ENCODE measurements at places on chromosomes 2 and 18. TPM values are rescaled to one million over a fixed set of nuclear protein-coding genes. Genes with fewer than 3 reads are reported as not detected.

DNA sequence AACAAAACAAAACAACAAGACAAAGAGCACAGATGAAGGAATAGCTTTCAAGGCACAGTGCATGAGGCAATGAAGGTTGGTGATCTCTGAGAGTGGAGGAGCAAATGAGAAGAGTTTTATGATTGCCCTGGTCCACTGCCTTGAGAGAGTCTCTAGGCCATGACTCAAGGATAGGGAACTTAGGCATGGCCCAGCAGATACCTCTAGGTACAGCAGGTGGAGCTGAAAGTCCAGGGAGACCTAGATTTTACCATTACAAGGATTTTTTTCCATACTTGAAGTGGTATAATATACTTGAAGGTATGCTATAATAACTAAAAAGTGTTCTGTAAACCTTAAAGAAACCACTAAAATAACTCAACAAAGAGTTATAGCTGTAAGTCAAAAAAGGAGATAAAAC lies 239.5 kb upstream of the KLHL29 start:
- DNase-seq, result no peak

DNA sequence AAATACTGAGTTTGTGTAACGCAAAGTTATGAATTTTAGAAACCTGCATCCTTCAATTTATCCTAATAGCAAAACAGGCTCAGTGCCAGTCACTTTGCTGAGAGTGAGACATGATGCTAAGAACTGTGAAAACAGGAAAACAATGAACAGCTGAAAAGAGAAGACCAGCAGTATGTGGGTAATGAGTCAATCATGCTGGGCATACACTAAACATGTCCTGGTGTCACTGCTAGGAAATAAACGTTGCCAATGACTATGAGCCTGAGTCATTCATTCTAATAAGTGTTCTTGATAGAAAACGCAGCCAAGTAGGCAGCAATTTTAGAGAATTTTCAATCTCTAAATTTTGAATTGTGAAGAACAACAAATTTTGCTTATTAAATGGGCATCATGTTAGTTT lies 237.3 kb downstream of the GALR1 start:
- no peak for DNase-seq

DNA sequence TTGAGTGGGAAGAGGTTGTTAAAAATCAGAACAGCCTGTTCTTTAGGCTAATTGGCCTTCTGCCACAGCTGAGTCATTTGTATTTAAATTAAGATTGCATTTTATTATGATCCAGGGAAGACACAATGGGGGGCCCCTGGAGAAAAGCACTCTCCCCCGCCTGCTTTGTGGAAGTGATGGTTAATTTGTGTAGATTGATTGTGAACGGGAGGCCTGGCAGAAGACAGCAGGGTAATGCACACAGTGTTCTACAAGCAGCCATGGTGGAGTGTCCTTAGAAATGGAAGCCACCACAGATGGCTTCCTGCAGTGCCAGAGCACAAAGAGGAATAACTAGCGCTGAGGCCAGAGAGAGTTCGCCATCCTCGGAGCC lies 19.6 kb downstream of the RAMP1 start:
- DNase-seq, result no peak

DNA sequence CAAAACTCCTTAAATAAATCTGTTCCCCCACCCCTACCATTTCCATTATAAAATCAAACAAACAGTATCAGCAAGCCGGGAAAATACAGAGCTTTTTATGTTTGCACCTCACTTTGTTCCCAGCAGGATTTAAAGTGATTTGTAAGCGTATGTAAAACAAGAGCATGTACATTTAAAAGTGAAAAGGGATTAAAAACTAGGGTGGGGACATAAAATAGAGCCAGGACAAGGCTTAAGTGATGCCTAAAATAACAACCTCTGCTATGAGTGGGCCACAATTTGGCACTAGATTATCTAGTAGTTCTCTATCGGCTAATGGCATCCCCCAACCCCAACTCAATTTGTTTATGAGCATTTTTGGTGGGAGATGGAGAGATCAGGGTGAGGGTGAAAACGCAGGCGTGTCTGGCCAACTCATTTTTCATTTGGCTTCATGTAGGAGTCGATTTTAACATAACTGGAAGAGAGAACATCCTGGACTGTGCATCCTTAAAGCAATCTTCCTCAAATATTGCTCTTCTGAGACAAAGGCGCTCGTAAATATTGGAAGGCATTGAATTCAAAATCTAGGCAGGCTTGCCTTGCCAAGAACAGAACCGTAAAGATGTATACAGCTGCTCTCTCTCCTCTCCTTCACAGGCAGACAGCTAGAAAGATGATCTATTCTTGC lies 34.5 kb upstream of the TSPYL6 start:
- no peak for DNase-seq

DNA sequence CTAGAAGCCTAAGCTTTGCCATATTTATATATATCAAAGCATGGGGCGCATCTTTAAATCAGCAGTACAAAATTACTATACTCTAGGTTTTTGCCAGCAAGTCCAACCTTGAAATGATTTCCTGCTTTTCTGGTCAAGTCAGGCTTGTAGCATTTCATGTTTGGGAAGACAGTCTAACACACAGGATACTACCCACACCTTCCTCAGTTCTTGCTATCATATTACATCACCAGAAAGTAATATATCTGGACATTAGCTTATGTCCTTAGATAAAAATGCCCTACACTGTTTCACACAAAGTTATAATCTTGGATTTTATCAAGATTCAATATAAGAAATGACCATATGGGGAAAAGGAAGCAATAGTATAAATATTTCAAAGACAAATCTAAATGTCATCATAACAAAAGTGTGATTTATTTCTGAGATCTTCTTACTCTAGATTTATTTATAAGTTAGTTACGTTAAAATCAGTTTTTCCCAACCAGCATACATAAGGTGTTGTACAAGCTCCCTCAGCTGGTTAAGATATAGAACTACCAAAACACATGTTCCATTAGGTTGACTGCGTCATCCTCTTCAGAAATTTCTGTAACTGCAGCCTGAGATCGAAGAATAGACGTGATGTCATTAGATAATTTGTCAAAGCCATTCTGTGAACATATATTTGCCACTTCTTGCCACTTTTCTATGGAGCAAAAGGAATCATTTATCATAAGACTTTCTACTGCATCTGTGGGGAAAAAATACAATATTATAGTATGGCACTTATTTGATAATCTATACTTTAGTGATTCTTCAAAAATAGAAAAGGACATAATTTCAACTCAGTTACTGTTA lies 56.6 kb downstream of the CLHC1 start:
- no peak for DNase-seq

GRCh38 chr2:72115110-72116080 lies 32.3 kb downstream of the CYP26B1 start:
- peak; percentile 51 for DNase-seq

DNA sequence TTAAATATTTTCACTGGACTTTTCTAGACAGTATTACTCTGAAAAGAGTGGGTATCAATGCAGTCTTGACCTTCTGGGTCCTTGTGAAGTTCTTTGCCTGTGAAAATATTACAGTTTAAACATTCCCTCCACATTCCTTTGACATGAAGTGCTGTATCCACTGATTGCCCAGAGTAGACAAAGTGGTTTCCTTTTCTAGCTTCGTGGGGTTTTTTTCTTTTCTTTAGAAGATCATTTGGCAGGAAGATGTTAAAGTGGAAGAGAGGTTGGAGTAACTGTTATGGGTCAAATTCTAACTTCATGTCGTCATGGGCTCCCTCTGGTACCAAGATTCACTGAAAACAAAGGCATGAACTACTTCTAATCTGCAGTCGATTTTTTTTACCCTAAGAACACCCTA lies 496.9 kb downstream of the EPHA4 start:
- no peak for DNase-seq

- no peak for DNase-seq
These were observed 316.4 kb upstream of the ID2 start for GRCh38 chr2:8365331-8365910.

- no peak for DNase-seq
These were observed 174.5 kb downstream of the GLI2 start for GRCh38 chr2:120910164-120910563.

DNA sequence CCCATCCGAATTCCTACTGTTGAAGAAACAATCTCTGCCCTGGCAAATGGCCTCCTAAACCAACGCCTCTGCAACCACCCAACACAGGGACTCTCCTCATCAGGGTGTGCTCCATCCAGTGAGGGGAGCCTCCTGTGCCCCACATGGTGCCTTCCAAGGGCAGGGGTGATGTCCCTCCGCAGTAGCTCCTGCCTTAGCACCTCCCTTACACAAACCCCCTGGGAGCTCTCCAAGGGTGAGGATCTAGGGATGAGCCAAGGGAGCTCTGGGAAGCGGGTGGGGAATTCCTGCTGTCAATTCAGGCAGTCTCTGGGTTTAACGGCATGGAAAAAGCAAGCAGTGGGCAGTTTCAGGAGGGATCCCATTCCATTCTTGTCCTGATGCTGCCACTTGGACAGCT lies 3.8 kb downstream of the GALNT14 start:
- no peak for DNase-seq

GRCh38 chr2:234981197-234982095 lies 29.6 kb downstream of the SH3BP4 start:
- DNase-seq, result peak; percentile 34

DNA sequence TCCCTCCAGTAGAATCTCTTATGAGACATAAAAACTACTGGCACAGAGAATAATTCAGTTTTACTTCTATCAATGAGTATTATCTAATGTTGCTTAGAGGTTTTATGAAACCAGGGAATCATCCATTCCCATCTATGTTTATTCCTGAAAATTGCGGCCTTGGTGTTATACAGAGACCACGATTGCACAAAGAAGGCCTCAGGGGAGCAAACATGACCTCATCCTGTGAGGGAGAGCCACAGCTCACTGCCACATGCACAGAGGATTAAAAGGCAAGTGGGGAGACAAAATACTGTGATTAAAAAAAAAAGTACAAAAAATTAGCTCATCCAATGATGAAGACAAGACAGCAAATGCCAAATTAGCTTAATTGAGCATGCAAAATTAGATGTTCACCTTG lies 111.8 kb upstream of the SLC35G4 start:
- DNase-seq, result no peak

GRCh38 chr18:69890558-69890957 lies 57.1 kb downstream of the CD226 start:
- DNase-seq, result no peak

DNA sequence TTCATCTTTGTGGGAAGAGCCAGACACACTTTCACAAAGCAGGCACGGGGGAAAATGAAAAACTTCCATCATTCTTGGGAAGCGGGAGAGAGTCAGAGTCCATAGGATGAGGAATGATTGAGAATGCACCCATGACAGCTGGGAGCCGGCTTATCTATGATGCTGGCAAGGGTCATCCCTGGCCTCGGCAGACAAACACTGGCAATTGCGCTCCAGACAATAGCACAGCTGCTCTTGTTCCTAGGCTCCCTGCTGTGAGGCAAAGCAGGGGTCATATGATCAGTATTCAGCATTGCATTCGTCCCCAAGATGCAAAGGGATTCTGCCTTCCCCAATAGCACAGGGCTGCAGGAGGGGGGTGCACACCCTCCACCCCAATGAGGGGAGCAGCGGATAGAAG lies 33.0 kb downstream of the CYRIA start:
- no peak for DNase-seq

- DNase-seq, result no peak
These were observed 241.6 kb downstream of the SEPTIN10 start for GRCh38 chr2:109372171-109372568.

- DNase-seq, result no peak
These were observed 367.3 kb upstream of the SALL3 start for GRCh38 chr18:78612318-78612717.

The GAL3ST2 gene
- 3.1 TPM for total RNA-seq

The SLC38A11 gene
- 9.9 TPM for total RNA-seq

The REG1B gene
- not detected for total RNA-seq

The CD8B2 gene
- not detected for total RNA-seq

The GPAT2 gene
- total RNA-seq, result 7.0 TPM

The GALNT1 gene
- 51.4 TPM for total RNA-seq

The ORC2 gene
- 17.8 TPM for total RNA-seq

The TFCP2L1 gene
- total RNA-seq, result 2.0 TPM

The MYO7B gene
- total RNA-seq, result 0.12 TPM

The BMP10 gene
- not detected for total RNA-seq

Data from omental fat pad (tissue), 4 donors.